ENCODE measurements at places on chromosomes 3 and 15.

- no peak for DNase-seq
Observed at GRCh38 chr3:27686642-27687041, 35.5 kb downstream of the EOMES start.

- no peak for DNase-seq
Observed at GRCh38 chr15:96801576-96802150, 471.2 kb downstream of the NR2F2 start.

GRCh38 chr3:77816366-77816765 is 776.5 kb downstream of the ROBO2 start:
- DNase-seq: no peak

DNA sequence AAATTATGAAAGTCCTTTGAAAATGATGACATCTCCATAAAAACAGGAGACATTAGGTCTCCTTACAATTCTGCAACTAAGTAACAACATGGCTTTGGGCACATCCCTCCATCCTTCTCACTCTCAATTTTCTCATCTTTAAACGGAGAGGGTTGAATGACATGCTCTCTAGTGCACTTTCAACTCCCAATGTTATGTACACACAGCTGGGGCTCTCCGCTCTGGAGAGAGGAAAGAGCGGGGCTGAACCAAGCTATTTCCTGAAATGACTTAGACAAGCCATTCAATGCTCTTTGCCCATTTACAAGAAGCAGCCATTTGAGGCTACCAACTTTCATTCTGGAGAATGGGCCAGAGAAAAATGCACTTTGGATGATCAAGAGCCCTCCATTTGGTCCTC is 144.2 kb upstream of the BNIP2 start:
- no peak for DNase-seq

DNA sequence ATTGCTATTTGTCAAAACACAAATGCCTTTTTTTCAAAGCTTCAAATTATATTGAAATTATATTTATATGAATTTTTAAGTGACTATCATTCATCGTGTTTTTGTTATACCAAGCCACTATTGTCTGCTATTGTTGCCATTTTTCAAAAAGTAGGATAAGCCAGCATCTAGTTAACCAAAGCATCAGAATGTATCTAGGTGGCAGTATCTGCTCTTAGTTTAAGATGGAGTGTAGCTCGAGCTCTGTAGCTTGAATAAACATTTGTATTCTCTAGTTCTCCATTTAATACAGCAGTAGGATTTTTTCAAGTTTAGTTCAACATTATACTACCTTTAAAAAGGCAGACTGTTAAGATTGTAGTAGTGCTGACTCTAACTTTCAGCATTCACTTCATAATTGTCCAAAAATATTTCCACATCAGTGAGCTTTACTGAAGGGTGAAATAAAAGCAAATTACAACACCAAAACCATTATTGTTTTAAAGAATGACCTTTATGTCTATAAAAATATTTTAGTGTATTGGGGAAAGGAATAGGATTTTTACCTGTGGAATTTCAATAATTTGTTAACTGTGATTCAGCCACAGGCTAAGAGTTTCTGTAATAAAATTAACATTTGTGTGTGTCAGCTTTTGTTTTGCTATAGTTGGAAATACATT is 19.6 kb upstream of the C15orf61 start:
- no peak for DNase-seq

GRCh38 chr3:180640987-180641386 is 38.3 kb downstream of the CCDC39 start:
- no peak for DNase-seq

DNA sequence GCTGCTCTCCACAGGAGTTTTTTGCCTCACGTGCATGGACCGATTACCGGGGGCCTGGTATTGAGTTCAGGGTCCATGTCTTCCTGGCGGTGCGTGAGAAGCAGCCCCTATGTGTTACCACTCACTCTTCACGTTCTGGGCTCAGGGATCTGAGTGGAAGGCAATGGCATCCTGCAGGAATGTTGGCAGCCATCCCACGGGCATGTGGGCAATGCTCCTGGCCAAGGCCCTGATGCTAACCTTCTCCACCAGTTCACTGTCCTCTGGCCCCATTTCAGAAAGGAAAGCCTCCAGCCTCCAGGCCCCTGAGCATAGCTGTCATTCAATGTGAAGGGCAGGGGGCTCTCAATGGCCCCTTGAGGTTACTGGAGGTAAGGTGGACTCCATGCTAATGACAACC is 43.0 kb upstream of the KY start:
- DNase-seq: no peak

- no peak for DNase-seq
Observed at GRCh38 chr3:190853464-190853863, 9.0 kb downstream of the GMNC start.

DNA sequence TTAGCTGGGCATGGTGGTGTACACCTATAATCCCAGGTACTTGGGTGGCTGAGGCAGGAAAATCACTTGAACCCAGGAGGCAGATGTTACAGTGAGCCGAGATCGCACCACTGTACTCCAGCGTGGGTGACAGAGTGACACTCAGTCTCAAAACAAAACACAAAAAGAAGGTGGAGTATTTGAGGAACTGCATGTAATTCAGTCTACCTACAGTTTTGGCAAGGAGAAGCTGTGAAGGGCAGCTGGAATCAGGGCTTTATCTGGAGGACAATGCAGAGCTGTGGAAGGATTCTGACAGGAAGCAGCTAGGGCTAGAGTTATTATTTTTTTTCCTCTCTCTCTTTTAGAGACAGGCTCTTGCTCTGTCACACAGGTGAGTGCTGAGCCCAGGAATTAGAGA is 6.8 kb downstream of the H1-8 start:
- no peak for DNase-seq

GRCh38 chr3:108818404-108818803 is 4.2 kb upstream of the TRAT1 start:
- peak; percentile 86 for DNase-seq

DNA sequence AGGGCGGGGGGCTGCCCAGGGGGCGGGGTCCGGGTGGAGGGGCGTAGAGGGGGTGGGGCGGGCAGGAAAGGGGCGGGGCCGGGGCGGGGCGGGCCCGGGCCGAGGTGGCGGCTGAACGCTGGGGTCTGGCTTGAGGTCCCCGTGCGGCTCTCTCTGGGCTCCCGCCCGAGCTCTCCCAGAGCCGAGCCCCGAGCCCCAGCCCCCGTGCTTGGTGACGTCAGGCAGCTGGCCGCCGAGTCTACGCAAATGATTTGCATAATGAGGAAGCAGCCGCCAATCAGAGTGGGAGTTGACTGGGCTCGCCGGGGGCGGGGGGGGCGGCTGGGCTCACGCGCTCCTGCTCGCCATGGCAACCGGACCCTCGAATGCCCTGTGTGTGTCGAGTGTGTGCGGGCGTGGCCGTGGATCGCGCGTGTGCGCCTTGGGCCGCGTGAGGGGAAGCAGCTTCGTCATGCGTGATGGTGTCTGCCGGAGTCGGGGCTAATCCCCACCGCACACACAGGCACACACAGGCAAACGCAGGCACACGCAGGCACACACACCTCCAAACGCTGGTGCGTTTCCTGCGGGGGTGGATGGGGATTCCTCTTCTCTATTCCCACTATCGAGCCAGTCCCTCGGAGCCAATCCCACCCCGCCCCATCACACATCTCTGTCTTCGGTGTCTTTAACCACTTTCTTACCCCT is at the start of gene CELF6:
CELF6 (minus strand) TSS at position 173 of the 687 bp plus-strand sequence. CDS start 283 bp downstream, outside the sequence.
- peak; percentile 83 for DNase-seq

GRCh38 chr3:71392251-71392650 is 191.3 kb downstream of the FOXP1 start:
- DNase-seq: no peak

- no peak for DNase-seq
Observed at GRCh38 chr3:146277953-146278631, 27.2 kb upstream of the PLSCR4 start.

Measured in activated CD8-positive, alpha-beta memory T cell treated with anti-CD3 and anti-CD28 coated beads, Interleukin-2, amount 10 ng/mL, durations not matched to agents 7 days and 5 days (primary cell).